ENCODE measurements at places on chromosomes 7 and 10. TPM values are rescaled to one million over a fixed set of nuclear protein-coding genes. Genes with fewer than 3 reads are reported as not detected.

Gene C7orf33
- total RNA-seq: not detected

Gene CWF19L1
- 16.6 TPM for total RNA-seq

Gene ACSM6
- total RNA-seq: not detected

Gene STEAP1B
- 7.3 TPM for total RNA-seq

Gene EN2
- total RNA-seq: under 0.01 TPM

Gene CPA4
- 52.9 TPM for total RNA-seq

Gene AKR1C8
- total RNA-seq: not detected

Gene DLX5
- not detected for total RNA-seq

Gene NKX6-2
- not detected for total RNA-seq

Gene CAMK2B
- total RNA-seq: 0.59 TPM

Gene PRKCQ
- total RNA-seq: under 0.01 TPM

Gene WIPF3
- not detected for total RNA-seq

Gene HOXA11
- total RNA-seq: not detected

Gene ATOH7
- total RNA-seq: not detected

Gene SLC39A12
- total RNA-seq: not detected

Gene SCART1
- total RNA-seq: 2.7 TPM

Gene MMD2
- total RNA-seq: not detected

Gene PNLIPRP3
- not detected for total RNA-seq

Gene PON1
- total RNA-seq: not detected

Gene KLF14
- total RNA-seq: not detected

Gene CLRN3
- not detected for total RNA-seq

Gene C10orf53
- not detected for total RNA-seq

Gene MEOX2
- 1.5 TPM for total RNA-seq

Gene TEX47
- not detected for total RNA-seq

Gene PNLIPRP2
- total RNA-seq: not detected

Gene PDK4
- total RNA-seq: 0.15 TPM

Gene ICA1
- 0.23 TPM for total RNA-seq

Gene DGKB
- total RNA-seq: not detected

Gene CPA2
- not detected for total RNA-seq

Gene ATG9B
- total RNA-seq: not detected

Gene TOMM7
- total RNA-seq: 456 TPM

Gene FAM25C
- total RNA-seq: not detected

Gene PAPSS2
- 168 TPM for total RNA-seq

Gene C10orf67
- total RNA-seq: not detected

Gene SEMA3A
- total RNA-seq: 91.7 TPM

Gene MNX1
- total RNA-seq: not detected

Gene CLDN15
- total RNA-seq: 1.6 TPM

Gene C10orf105
- total RNA-seq: under 0.01 TPM

Gene TMEM196
- total RNA-seq: not detected

Gene LRMDA
- total RNA-seq: 2.3 TPM

Gene UCN3
- total RNA-seq: not detected

Gene ELN
- 385 TPM for total RNA-seq

All from smooth muscle cell of the coronary artery (primary cell).